ENCODE measurements at places on chromosomes 5 and 9.

DNA sequence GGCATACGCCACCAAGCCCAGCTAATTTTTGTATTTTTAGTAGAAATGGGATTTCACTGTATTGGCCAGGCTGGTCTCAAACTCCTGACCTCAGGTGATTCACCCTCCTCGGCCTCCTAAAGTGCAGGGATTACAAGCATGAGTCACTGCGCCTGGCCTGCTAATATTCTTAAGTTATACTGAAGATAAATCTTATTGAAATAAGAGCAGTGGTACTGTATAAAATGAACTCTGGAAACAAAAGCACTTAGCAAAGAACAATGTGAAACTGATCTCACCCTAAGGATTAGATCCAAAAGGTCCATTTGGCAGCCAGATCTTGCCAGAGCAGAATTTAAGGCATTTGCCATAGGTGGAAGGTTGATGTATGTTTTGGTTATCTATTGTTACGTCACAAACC, 27.1 kb downstream of the CYSTM1 start:
- DNase-seq, result no peak

GRCh38 chr5:167643631-167644280, 647.7 kb upstream of the WWC1 start:
- DNase-seq, result no peak

- no peak for DNase-seq
Measured at GRCh38 chr9:110933350-110934001, 104.8 kb downstream of the LPAR1 start.

GRCh38 chr5:34843497-34843896, 4.5 kb downstream of the TTC23L start:
- DNase-seq, result no peak

GRCh38 chr9:128280084-128280622, 4.1 kb downstream of the SWI5 start:
- no peak for DNase-seq

GRCh38 chr9:128150594-128151308, 1.5 kb downstream of the LCN2 start:
- DNase-seq, result peak; percentile 24

DNA sequence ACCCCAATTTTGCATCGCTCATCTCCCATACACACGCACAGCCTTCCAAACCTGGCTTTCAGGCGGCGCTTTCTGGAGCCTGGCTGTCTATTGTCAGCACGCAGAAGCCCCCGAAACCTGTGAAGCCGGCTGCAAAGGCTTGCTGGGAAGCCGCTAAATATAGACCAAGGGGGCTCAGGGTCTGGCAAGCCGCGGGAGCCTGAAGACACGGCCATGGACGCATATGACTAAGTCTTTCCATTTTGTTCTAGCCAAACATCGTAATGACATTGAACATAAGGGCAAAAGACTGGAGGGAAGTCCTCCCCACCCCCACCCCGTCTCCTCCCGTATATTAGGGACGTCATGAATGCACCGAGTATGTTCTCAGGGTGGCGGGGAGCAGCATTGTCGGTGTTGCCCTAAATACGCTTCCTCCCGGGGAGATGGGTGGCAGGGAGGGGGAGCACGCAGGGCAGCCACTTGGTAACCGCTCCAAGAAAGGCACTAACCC, 1.1 kb downstream of the CTNND2 start:
- no peak for DNase-seq

Measured in LoVo (cell line).